ENCODE measurements at places on chromosomes 5 and 9. TPM values are rescaled to one million over a fixed set of nuclear protein-coding genes. Genes with fewer than 3 reads are reported as not detected.

DNA sequence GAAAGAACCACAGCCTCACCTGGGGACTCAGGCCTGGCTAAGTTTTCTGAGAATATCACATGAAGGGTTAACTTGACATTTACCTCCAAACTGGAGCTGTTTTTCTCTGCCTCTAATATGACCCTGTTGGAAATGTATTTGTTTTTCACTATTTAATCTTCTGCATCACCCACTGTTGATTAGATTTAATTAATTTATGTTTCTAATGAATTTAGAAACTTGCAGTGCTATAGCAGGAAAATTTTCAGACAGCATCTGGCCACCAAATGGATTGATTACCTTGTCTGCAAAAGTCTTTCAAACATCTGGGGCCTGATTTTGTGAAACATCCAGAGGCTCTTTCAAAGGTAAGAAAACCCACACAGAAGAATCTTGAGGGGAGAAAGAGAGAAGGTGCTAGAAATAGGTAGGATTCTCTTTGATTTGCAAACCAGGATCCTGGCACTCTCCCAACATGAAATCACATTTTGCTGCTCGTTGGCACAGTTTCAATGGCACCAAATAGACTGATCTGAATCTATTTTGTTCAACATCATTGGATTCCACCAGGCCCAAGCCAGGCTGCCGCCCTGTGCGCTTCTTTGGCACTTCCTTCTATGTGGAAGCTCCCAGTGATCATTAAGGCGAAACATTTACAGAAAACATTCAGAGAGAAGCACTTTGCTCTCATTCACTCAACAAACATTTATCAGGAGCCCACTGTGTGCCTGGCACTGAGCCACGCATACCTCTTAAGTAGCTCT, 157.3 kb downstream of the PPP2R2B start:
- no peak overlapping the region for H3K4me3 ChIP-seq
- H3K36me3 ChIP-seq: no peaks in the 10 kb centered on the region
- H3K4me1 ChIP-seq: no peaks in the 10 kb centered on the region
- H3K27ac ChIP-seq: no peak overlapping the region

ZFP37 gene
- total RNA-seq: 1.3 TPM

ZDHHC11 gene
- total RNA-seq: 6.0 TPM

DNA sequence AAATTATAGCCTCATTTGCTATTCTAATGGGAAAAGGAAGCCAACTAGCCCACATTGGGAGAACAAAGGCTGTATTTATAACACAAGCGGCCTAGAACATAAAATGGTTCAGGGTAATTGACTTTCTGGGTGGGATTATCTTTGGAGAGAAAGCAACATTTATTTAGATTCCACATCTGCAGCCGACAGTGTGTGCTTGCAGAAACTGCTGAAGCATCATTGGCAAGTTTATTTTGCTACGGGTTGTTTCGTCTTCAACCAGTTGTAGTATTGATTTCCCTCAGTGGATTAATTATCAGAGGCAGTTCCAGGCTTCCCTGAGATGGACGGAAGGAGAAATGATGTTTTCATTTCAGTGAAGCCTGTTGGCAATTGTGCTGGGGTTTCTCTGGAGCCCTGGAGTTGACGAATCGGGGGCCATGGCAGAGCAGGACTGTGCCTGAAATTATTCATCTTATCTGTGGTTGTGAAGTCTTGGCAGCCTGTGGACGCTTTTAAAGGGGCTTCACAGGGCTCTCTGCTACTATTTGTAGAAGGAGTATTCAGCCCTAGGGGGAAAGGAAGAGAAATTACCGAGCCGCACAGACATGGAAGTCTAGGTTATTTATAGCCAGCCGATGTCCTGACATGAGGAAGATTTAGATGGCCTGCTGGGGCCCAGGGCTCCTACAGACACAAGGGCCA, 290.6 kb upstream of the IRX4 start:
- H3K27me3 ChIP-seq: no peaks in the 10 kb centered on the region
- H3K36me3 ChIP-seq: no peaks in the 10 kb centered on the region
- no peak overlapping the region for H3K27ac ChIP-seq
- DNase-seq: no peak

- peaks cover 23% of the 10 kb centered on the region for H3K27me3 ChIP-seq
- H3K27ac ChIP-seq: no peak overlapping the region
These were observed 35.7 kb downstream of the IRX4 start for GRCh38 chr5:1847056-1847455.

GRCh38 chr9:14525856-14526255, 167.4 kb downstream of the ZDHHC21 start:
- H3K4me3 ChIP-seq: no peak overlapping the region
- no peak for DNase-seq
- H3K27ac ChIP-seq: no peak overlapping the region
- peaks cover 3% of the 10 kb centered on the region for H3K27me3 ChIP-seq

Data from activated CD8-positive, alpha-beta T cell treated with anti-CD3 and anti-CD28 coated beads for 36 hours (primary cell).